Panc1 (cell line): ENCODE measurements at places on chromosomes 1 and 21. TPM values are rescaled to one million over a fixed set of nuclear protein-coding genes. Genes with fewer than 3 reads are reported as not detected.
A peak's percentile ranks its signal among the peaks of the same experiment; 100 is the strongest.

GRCh38 chr1:80675454-80675853 is 1125.3 kb upstream of the ADGRL2 start:
- no peaks in the 10 kb centered on the region for H3K36me3 ChIP-seq
- H3K4me1 ChIP-seq: no peaks in the 10 kb centered on the region
- no peak for DNase-seq
- H3K27me3 ChIP-seq: no peaks in the 10 kb centered on the region
- H3K4me3 ChIP-seq: no peak overlapping the region
- H3K27ac ChIP-seq: no peak overlapping the region

The DYRK3 gene
- total RNA-seq: 12.0 TPM

DNA sequence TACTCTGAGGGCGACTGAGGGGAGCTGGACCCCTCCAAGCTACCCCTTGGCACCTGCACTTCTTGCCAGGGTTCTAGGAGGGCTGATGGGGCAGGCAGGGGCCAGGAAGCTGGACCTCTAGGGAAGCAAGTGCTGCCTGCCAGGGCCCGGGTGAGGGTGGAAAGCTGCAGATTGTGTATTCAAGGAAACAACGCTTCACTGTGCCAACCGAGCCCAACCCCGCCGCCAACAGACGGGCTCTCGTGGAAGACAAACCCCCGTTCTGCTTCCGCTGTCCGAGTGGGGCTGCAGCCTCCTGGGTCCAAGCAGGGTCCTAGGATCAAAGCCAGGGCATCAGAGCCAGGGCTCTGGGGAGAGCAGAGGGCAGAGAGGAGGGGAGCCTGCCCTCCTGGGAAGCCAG is 3.2 kb downstream of the EFHD2 start:
- no peaks in the 10 kb centered on the region; the same call in 1 of the 2 replicates for H3K36me3 ChIP-seq
- peaks cover 58% of the 10 kb centered on the region for H3K4me1 ChIP-seq

GRCh38 chr1:226782845-226783601 is 43.9 kb upstream of the ITPKB start:
- no peak for DNase-seq
- H3K36me3 ChIP-seq: no peaks in the 10 kb centered on the region
- H3K27ac ChIP-seq: no peak overlapping the region
- H3K4me3 ChIP-seq: no peak overlapping the region
- peaks cover 13% of the 10 kb centered on the region; the same call in 1 of the 2 replicates for H3K4me1 ChIP-seq

GRCh38 chr1:182246783-182247182 is 144.8 kb downstream of the GLUL start:
- H3K4me3 ChIP-seq: no peak overlapping the region
- H3K27ac ChIP-seq: no peak overlapping the region
- no peak for DNase-seq

DNA sequence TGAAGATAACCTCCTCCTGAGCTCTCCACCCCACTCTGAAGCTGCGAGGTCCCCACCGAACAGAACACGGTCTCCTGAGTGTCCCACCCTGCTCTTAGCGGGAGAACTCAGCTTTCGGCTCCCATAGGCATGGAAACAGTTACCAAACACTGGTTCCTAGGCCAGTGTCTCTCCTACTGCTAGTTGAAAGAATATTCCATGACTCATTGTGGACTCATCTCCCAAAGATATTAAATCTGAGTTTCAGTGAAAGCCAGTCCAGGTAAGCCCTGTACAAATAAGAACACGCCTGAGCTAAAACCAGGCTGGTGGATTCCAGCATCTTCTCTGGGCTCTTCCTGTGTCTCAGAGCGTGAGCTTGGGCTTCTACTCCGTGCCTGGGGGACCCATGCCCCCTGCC is 107.5 kb upstream of the CLDN14 start:
- no peak overlapping the region for H3K27ac ChIP-seq
- H3K4me3 ChIP-seq: no peak overlapping the region
- DNase-seq: no peak
- H3K27me3 ChIP-seq: no peaks in the 10 kb centered on the region; the same call in 1 of the 2 replicates
- H3K4me1 ChIP-seq: no peaks in the 10 kb centered on the region

- no peaks in the 10 kb centered on the region for H3K4me1 ChIP-seq
- no peak overlapping the region for H3K4me3 ChIP-seq
- no peak overlapping the region for H3K27ac ChIP-seq
- H3K36me3 ChIP-seq: no peaks in the 10 kb centered on the region
- no peaks in the 10 kb centered on the region for H3K27me3 ChIP-seq
These were observed 37.4 kb downstream of the MAP3K21 start for GRCh38 chr1:233364695-233365539.

The PMF1 gene
- total RNA-seq: 57.5 TPM

GRCh38 chr1:98421085-98421435 is 240.5 kb upstream of the SNX7 start:
- no peak for DNase-seq
- no peak overlapping the region for H3K4me3 ChIP-seq
- H3K4me1 ChIP-seq: no peaks in the 10 kb centered on the region
- no peak overlapping the region for H3K27ac ChIP-seq

GRCh38 chr1:96481409-96481808 is 240.2 kb upstream of the PTBP2 start:
- H3K27ac ChIP-seq: no peak overlapping the region
- H3K4me1 ChIP-seq: no peaks in the 10 kb centered on the region
- no peak for DNase-seq

The C1orf94 gene
- total RNA-seq: not detected

The VWA5B1 gene
- total RNA-seq: not detected

DNA sequence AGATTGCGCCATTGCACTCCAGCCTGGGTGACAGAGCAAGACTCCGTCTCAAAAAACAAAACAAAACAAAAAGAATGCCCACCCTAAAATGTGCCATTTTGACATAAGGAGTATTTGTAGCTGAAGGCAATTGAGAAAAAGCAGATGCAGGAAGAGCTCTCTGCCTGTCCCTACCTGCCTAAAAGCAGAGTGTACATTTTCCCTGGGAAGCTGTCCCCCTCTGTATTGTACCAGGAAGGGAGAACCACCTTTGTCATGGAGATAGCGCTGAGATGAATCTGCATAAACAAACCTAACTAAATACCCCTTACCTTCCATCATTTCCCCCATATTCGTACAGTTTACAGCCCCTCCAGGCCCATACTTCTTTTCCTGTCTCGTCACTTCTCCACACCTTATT is 94.4 kb upstream of the SLC45A1 start:
- H3K27ac ChIP-seq: peak overlapping the region; percentile 36; the same call in 1 of the 2 replicates
- no peak for DNase-seq
- peaks cover 5% of the 10 kb centered on the region; the same call in 1 of the 2 replicates for H3K4me1 ChIP-seq
- H3K27me3 ChIP-seq: no peaks in the 10 kb centered on the region
- H3K4me3 ChIP-seq: no peak overlapping the region

DNA sequence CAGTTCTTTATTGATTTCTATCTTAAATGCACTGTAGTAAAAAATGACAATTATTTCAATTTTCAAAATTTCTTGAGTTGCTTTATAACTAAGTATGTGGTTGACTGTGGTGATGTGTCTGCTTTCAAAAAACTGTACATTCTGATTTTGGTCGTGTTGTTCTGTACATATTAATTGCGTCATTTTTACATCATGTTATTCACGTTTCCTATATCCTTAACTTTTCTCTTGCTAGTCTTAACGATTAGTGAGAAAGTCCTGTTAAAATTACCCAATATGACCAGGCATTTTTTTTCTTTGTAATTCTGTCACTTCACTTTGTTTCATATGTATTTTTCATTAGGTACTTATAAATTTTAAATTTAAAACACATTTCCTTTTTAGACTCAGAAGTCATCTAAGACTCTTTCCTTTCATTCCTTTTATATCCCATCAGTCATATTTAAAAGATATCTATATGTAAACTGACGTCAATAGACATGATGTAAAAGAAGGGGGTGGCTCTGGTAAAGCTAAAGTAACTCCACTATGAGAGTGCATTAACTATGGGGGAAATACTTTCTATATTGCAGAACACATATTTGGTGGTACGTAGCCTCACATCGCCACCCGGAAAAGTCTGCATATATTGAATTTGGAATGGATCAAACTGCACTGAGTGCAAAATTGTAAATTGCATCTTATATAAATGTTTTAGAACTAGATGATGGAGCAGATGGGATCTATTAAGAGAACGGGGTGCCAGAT is 1.1 kb upstream of the COA6 start:
- no peak for DNase-seq
- H3K27me3 ChIP-seq: no peaks in the 10 kb centered on the region
- H3K27ac ChIP-seq: peak overlapping the region; percentile 99
- H3K4me1 ChIP-seq: peaks cover 7% of the 10 kb centered on the region

DNA sequence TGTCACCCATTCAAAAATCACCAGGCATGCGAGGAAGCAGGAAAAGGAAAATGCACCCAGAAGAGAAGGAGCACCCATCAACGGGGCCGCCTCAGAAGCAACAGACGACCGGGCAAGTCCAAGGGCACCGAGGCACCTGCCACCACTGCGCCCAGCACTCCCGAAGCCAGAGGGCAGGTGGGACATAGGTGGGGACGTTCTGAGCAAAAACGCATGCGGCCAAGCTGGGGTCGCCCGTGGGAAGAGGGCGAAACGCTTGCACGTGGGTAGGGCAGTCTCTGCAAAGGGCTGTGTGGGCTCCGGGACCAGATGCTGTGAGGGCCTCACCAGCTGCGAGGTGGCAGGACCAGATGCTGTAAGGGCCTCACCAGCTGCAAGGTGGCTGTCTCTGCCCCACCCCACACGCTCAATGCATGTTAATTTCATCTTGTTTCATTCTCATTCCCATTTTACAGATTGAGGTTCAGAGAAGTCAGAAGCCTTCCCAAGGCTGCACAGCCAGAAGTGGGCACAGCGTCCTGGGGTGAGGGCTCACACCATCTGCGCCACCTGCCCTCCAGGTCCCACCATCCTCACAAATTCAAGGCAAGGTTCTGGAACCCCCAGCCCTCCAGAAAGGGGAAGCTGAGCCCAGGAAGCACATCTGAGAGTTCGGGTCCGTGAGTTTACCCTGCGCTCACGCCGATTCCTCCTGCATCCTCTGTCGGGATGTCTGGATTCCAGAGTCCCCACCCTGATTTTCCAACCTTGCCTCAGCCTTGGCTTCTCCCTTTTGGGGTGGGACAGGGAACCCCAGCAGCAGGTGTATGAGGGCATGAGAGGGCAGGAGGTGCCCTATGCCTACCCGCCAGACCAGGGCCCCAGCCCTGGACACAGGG is 8.2 kb upstream of the SAMD11 start:
- peaks cover 78% of the 10 kb centered on the region for H3K4me1 ChIP-seq
- DNase-seq: no peak
- no peaks in the 10 kb centered on the region for H3K27me3 ChIP-seq
- peak overlapping the region; percentile 57; the same call in 1 of the 2 replicates for H3K27ac ChIP-seq
- H3K4me3 ChIP-seq: no peak overlapping the region

DNA sequence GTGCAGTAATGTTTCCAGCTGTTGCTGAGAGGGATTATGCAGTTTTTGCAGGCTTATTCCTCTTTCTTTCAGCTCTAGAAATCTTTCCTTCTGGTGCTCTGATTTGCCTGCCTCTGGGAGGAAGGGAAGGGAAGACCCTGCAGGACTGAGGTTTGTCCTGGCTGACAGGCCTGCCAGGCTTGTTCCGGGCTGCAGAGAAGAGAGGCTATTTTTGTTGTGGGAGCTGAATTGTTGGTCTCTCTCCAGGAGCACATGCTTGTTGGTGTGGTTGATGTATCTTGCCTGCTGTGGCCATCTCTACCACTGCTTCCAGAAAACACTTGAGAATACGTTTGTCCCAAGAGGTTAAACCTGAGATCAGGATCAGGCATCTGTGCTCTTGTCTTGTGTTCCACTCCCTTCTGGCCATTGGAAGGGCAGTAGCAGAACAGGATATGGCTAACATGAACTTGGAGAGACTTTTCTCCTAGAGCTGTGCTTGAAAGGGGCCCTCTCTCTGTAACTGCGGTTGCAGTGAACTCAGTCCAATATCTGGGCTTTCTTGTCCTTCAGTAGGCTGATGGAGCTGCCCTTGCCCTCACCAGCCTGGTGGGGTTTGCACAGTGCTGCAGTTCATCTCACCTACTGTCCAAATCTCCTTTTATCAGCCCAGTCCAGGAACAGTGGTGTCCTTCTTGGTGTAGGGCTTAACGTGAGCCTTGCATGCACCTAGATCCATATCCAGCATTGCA is 21.5 kb upstream of the SLC25A34 start:
- DNase-seq: no peak
- H3K4me3 ChIP-seq: no peak overlapping the region
- no peaks in the 10 kb centered on the region for H3K27me3 ChIP-seq
